ENCODE measurements at places on chromosomes 3 and 15. TPM values are rescaled to one million over a fixed set of nuclear protein-coding genes. Genes with fewer than 3 reads are reported as not detected.
A peak's percentile ranks its signal among the peaks of the same experiment; 100 is the strongest.

DNA sequence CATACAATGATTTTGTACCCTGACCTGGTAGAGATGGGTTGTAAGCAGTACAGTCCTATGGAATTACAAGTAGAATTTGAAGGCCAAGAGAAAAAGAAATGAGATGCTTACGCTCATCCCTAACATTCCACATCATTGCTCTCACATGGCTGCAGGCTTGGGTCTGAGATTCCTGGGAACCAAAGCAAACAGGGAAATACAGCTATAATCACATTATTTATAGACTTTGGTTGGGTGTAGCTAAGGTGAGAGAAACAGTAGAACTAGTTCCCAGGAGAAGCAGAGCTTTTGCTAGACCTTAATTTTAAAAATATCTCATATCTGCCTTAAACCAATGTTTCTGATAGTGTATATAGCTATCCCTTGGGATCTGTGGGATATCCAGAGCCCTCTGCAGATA, 51.4 kb downstream of the SLCO3A1 start:
- DNase-seq, result no peak

DNA sequence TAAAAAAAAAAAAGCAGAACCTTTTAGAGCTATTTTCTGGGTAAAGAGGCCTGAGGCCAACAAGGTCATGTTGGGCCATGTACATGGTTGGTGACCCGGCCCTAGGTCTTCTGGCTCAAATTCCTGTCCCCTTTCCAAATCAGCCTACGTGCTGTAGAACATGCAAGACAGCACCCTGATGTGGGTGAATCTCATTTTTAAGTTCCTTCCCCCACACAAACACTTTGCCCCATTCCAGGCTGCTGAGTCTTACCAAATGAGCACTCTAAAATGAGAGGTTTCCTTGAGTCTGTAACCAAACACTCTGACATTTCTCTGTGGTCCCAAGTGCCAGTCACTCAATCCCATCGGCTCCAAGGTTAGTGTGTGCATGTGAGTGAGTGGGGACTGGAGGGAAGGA, 9.4 kb downstream of the BCL6 start:
- DNase-seq, result no peak

- no peak for DNase-seq
These were observed 359.3 kb upstream of the UBE2E2 start for GRCh38 chr3:22843854-22844253.

The A4GNT gene
- total RNA-seq, result not detected

The LRRIQ4 gene
- total RNA-seq, result not detected

- DNase-seq, result no peak
These were observed 542.6 kb downstream of the TUSC7 start for GRCh38 chr3:117252208-117252607.

DNA sequence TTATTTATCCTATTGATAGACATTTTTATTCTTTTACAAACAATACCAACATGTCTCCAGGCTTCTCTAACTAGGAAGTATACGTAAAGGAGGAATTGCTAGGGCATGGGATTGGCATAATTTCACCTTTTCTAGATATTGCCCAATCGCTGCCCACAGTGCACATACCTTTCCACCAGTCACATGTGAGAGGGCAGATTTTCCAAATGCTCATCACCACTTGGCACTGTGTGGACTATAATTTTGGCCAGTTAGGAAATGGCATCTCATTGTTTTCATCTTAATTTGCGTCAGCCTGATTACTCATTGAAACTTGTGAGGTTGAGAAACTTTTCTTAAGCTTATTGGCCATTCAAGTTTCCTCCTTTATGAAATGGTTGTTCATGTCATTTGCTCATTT, 57.4 kb upstream of the POLR2M start:
- no peak for DNase-seq

DNA sequence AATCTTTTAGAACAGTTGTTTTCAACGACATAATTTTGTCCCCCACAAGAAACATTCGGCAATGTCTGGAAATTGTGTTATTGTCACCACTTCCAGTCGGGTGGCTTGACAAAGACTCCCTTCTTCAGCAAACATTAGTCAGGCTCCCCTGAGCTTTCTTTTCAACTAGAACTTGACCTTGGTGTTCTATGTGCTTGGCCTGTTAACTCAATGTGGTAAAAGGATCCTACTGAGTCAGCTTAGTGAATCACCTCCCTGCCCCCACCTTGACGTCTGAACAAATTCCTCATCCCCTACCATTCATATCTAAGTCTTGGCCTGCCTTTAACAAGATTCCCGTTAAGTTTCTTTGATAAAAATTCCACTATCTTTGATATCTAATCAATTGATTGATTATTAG, 465.0 kb upstream of the ROBO1 start:
- no peak for DNase-seq

GRCh38 chr15:82810890-82811426, 1.5 kb downstream of the WHAMM start:
- peak; percentile 23 for DNase-seq

GRCh38 chr3:152606146-152606545, 228.8 kb upstream of the P2RY1 start:
- DNase-seq, result no peak

The RBMS3 gene
- 53.6 TPM for total RNA-seq

GRCh38 chr3:178491751-178492150, 44.5 kb upstream of the KCNMB2 start:
- DNase-seq, result no peak

The IP6K1 gene
- 39.5 TPM for total RNA-seq

DNA sequence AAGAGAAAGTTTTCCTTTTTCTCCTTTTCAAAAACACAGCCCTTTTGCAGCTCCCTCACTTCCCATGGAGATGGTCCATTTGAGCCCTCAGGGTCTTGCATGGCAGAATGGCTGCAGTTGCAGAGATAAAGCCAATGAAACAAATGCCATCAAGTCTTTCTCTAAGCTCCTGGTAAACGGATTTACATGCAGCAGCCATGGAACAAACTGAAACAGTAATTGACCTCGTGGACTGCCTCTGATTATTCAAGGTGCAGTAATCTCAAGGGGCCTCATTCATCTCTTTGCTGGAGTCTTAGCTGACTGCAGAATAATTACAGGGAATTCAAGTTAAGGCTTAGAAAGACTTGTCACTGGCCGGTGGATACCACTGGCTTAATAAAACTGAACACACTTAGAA, 125.1 kb downstream of the SQOR start:
- no peak for DNase-seq

The CRBN gene
- 35.8 TPM for total RNA-seq

GRCh38 chr3:195692354-195692685, 28.5 kb upstream of the MUC20 start:
- DNase-seq, result no peak

DNA sequence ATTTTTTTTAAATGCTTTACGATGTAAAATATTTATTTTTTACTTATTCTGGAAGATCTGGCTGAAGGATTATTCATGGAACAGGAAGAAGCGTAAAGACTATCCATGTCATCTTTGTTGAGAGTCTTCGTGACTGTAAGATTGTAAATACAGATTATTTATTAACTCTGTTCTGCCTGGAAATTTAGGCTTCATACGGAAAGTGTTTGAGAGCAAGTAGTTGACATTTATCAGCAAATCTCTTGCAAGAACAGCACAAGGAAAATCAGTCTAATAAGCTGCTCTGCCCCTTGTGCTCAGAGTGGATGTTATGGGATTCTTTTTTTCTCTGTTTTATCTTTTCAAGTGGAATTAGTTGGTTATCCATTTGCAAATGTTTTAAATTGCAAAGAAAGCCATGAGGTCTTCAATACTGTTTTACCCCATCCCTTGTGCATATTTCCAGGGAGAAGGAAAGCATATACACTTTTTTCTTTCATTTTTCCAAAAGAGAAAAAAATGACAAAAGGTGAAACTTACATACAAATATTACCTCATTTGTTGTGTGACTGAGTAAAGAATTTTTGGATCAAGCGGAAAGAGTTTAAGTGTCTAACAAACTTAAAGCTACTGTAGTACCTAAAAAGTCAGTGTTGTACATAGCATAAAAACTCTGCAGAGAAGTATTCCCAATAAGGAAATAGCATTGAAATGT, 15.6 kb downstream of the THBS1 start:
- no peak for DNase-seq

- no peak for DNase-seq
These were observed 122.0 kb downstream of the KLF13 start for GRCh38 chr15:31448635-31448979.

- no peak for DNase-seq
These were observed 720.3 kb upstream of the ARPP21 start for GRCh38 chr3:34919025-34919424.

DNA sequence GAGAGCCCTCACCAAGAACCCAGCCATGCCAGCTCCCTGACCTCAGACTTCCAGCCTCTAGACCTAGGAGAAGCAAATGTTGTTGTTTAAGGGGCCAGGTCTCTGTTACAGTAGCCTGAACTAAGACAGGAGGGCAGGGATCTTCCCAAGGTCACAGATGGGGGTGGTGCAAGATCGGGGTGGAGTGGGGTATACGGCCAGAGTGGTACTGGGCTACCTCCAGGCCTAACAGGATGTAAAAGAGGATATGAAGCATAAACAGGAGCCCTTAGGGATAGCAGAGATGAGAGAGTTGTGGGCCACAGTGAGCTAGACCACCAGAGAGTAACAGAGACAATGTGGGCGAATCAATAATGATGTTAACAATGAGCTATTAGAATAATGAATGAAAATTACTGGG, 82.9 kb downstream of the TOP2B start:
- DNase-seq, result no peak

DNA sequence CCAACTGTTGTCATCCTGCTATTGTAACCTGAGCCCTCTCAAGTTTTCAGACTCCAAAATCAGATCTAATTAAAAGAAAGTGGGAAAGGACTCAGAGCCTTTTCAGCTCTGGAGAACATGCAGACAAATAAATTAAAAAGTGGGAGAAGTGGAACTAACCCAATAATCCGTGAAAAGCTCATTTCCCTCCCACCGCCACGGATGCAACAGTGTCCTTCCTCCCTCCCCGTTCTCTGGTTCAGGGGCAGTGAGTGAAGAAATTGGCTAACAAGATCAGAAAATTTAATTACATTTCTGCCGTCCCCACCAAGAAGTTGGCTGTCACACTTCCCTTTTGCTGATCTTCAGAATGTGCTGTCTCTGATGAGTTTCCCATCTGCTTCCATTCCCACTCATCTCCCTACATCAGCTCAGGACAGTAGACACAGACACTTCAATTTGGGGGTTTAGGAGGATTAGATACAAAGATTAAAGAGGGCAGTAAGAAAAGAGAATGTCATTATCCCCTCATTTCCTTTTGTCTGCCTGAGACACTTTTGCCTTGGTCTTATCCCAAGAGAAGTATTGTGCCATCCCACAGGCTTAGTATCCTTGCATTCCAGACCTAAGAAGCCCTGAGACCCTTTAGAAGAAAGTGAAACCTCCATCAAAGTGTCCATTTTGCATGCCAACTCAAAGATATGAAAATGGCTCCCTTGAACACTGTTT, 335.7 kb upstream of the PPP2R3A start:
- DNase-seq, result no peak

GRCh38 chr3:72591522-72592421, 256.5 kb downstream of the SHQ1 start:
- DNase-seq, result peak; percentile 44

The CHRNA5 gene
- total RNA-seq, result 4.0 TPM

GRCh38 chr3:16836505-16837237, 48.1 kb upstream of the PLCL2 start:
- no peak for DNase-seq

- DNase-seq, result peak; percentile 27
These were observed 28.8 kb downstream of the PSTPIP1 start for GRCh38 chr15:77023576-77024272.

DNA sequence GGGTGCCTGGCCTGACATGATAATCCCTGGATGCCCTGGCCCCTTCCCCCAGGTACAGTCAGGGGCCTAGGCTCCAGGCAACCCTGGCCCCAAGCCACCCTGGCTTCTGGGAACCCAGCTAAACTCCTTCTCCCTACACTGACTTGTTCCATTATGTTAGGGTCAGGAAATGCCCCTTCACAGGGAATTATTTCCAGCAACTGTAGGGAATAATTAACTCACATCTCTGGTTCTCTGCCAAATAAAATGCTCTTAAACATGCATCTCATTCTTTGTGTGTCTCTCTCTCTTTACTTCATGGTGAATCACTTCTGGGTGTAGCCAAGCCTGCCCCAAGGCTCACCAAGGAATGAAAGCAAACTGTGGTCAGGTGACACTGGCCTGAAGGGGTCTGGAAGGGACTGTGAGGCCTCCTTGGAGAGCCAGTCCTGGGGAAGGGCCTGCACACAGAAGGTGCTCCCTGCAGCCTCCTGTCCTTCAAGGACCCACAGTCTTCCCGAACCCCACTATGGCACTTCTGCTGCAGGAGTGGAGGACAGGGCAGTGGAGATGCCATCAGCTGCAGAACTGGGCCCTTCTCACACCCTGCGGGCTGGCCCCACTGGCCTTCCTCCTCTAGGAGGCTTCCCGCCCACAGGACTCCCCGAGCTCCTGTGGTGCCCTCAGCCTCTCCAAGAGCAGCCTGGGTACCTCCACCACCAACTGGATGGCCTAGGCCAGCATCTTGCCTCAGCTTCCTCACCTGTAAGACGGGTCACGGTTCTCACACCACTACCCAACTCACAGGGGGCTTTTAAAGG, 17.6 kb downstream of the TKT start:
- no peak for DNase-seq

The IMPG2 gene
- total RNA-seq, result 0.22 TPM

GRCh38 chr15:67805666-67806516, 19.4 kb upstream of the SKOR1 start:
- no peak for DNase-seq

DNA sequence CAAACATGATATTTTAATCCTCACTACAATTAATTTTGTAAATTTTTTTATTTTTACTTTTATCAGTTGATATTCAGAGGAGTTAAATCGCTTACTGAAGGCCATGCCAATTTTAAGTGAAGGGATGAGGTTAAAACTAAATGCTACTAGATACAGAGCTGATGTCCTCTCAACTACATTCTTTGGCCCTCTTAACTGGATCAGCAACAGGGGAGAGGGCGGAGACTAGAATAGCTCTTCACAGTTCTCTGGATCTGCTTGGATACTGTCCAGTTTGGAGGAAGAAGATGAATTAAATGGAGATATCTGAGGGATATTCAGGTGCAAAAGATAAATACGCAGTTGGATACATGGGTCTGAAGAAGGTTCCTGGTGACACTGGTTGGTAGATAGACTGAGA, 85.6 kb upstream of the LYSMD4 start:
- no peak for DNase-seq

DNA sequence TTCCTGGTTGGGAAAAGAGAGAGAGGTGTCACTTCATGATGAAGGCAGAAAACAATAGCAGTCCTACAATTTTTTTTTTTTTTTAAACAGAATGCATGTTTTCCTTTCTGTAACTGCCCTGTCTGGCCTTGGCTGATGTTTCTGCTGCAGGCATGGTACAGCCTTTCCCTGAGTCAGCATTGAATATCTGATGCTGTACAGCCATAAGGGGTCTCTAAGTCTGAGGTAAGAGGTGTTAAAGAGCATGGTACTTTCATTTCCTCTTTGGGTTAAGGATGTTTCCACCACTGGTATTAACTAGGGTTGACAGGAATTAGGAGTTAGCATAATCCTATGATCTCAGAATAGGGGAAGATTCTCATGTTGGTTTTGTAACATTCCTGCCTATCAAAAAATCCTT, 147.4 kb downstream of the CHST2 start:
- no peak for DNase-seq

All from mucosa of descending colon (tissue), 3 donors.